AG10803 (cell line): ENCODE measurements at places on chromosomes 11 and 22.

GRCh38 chr11:123561431-123561800, 93.0 kb downstream of the SCN3B start:
- no peak for DNase-seq

DNA sequence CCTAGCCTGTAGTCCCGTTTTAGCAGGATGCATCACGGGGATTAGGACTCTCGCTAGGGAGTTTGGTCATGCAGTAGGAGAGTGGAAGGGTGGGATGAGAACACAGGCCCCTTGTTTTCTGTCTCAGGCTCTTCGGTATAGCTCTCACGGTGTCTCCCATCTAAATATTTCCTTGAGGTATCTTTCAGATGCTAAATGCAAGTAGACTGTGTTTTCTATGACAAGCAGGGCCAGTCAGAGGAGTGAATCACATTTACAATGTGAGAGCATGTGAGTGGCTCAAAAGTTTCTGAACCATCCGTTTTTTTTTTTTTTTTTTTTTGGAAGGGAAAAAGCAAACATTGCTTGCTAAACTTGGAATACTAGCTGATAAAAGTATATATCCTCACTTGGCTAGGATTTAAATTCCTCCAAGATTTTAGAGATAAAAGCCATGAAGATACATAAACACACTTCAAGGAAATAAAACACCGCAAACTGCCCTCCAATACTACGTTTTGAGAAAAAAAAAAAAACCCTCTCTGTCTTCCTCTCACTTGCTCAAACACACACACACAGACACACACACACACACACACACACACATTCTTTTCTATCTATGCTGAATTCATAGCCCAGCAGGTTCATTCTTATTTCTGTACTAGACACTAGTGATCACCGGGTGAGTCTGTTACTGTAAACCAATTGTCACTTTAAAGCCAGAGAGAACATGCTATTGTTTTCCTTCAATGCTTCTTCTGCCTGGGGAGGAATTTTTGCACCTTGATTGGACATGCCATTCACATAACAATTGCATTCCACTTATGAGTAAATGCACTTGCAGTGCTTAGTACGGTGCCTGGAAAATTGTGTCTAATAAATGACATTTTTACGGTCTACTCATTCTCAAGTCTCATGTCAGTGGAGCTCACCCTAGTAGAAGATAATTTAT, 224.6 kb upstream of the CCDC90B start:
- no peak for DNase-seq

GRCh38 chr11:21602699-21603098, 590.2 kb upstream of the ANO5 start:
- no peak for DNase-seq

GRCh38 chr11:44467931-44468330, 97.5 kb upstream of the CD82 start:
- no peak for DNase-seq

DNA sequence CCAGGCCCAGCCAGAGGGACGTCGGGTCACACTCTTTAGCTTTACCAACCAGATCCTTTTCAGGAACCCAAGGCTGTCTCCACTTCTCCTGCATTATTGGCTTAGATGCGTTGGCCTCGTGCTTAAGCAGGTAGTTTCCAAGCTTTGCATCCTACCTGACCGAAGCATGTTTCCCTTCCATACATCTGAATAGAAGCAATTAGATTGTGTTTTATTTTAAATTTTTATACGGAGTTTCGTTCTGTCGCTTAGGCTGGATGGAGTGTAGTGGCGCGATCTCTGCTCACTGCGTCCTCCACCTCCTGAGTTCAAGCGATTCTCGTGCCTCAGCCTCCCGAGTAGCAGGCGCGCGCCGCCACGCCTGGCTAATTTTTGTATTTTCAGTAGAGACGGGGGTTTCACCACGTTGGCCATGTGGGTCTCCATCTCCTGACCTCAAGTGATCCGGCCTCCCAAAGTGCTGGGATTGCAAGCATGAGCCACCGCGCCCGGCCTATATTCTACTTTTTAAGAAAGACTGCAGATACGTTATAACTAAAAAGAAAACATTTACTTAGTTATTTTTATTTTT, 677 bp downstream of the DYNC2H1 start:
- peak; percentile 7 for DNase-seq

DNA sequence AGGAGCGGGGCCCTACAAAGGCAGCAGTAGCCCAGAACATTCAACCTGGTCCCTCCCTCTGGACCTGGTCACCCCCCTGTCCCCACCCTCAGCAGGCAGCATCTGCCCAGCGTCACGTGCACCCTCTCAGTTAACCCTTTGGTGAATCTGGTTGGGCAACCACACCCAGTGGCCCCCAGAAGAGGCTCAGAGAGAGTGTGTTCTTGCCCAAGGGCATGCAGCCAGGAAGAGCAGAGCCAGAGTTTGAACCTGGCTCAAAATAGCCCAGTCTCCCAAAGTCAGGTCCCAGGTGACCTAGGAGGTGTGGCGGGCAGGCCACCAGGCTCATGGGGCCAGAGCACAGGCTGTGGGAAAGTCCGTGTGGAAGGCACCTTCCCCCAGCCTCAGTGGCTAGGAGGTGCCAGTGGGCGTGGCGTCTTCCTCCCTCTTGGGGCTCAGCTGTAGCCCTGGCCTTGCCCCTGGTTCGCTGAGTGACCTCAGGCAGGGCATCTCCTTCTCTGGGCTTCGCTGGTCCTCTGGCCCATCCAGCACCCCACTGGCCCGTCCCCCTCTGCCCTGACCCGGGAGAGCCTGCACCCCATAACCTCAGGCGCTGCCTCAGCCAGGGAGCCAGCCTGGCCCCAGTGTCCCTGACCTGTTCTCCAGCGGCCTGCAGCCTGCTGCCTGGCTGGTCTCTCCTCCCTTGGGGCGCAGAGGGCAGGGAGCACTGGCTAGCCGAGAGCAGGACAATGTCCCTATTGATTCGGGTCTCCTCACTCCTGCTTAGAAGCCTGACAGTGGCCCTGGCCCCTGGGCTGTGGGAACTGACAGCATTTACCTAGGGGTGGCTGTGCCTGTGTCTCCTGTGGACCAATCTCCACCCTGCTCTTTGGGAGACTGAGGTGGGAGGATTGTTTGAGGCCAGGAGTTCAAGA, 7.0 kb downstream of the ALDH3B1 start:
- no peak for DNase-seq

DNA sequence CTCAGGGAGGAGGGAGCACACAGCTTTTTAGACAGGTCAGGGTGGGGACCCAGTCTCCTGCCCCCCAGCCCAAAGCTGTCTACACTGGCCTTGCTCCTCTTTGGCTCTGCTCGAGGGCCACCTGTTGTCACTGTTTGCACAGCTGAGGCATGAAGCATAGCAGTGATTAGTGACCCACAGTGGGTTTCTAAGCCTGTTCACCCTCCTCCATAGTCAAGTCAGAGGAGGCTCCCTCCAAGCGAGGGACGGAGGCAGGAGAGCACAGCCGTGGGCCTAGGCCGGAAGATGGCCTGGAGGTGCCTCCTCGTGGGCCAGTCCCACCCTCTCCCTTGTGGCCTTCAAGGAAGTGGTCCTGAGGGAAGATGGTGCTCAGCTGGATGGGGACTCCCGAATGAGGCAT, 241.1 kb downstream of the GRIK4 start:
- DNase-seq = no peak

- no peak for DNase-seq
Measured at GRCh38 chr11:1443737-1444136, 42.8 kb downstream of the MOB2 start.

- DNase-seq = peak; percentile 18
Measured at GRCh38 chr22:44743804-44744211, 8.6 kb upstream of the ARHGAP8 start.

DNA sequence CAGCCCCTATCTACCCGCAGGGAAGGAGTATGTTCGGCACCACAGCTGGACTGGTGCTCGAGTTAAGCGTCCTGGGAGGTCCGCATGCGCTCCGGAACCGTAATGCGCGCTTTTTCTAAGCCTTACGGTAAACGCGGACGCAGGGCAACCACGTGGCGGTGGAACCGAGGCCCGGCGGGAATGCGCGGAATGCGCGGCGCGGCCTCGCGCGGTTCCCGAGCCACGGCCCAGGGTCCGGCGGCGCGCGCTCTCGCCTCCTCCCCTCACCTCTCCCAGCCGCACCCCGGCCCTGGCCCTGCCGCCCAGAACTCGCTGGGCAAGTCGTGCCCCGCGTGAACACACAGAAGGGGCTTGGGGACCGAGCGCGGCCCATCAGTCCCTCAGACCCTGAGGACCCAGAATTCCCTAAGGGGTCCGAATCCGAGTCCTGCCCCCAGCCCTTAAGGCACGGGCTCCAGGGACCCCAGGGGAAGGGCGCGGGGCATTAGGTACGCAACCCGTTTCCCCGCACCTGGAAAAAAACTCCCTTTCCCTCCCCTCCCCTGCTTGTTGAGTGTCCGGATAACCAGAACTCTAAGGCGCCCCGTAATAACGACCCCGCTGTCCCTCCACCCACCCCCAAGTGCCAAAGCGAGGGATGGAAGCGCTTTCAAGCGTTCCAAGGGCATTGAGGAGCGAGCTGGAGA, 4.3 kb upstream of the CCND1 start:
- DNase-seq = peak; percentile 94

DNA sequence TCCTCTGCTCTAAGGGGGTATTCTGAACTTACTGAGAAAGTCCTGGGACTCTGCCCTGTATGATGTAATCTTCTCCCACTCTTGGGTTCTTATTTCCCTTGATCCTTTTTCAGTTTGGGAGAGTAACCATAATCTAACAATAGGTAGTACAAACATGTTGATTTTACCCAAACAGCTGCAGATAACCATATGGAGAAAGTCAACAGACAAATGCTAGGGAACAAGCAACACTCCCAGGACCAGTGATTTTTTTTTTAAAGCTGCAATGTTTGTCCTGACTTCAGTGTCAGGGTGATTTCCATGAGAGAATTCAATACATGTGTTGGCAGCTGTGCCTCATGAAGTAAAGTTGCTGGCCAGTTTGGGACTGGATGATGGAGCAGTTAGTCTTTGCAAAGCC, 156.5 kb downstream of the FCHSD2 start:
- DNase-seq = no peak

- no peak for DNase-seq
Measured at GRCh38 chr11:113016905-113017304, 55.7 kb downstream of the NCAM1 start.

GRCh38 chr22:46749682-46750529, 11.9 kb upstream of the CERK start:
- DNase-seq = no peak

- no peak for DNase-seq
Measured at GRCh38 chr11:64015935-64016845, 19.5 kb upstream of the FLRT1 start.

GRCh38 chr22:28983788-28984441, 77.7 kb downstream of the C22orf31 start:
- peak; percentile 64 for DNase-seq

DNA sequence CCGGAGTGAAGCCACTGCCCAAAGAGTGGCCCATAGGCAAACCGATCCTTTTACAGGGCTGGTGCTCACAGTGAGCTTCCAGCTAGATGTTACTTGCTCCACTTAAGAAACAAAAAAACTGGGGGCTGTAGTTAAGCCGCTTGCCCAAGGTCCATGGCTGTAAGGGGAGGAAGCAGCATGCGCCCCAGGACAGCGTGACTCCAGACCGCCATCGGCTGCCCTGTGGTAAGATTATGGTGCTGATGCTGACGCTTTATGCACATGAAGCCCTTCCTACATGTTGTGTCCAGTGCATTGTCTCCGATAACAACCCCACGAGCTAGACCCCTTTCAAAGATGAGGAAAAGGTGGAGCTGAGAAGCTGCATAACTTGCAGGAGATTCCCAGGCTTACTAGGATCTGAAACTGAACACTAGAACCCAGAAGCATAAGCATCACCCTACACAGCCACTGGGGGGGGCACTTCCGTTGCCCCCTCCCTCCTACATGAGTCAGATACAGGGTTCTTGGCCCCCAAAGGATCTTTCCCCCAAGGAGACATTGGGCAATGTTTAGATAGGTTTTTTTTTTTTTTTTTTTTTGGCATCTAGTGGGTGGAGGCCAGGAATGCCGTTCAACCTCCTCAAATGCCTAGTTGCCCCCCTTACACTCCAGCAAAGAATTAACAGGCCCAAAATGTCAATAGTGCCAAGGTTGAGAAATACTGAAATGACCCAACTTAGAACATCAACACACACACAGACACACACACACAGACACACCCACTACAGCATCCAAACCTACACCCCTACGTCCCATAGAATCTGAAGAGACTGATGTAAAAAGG, 53.9 kb downstream of the MN1 start:
- peak; percentile 84 for DNase-seq

GRCh38 chr11:82326853-82327252, 406.8 kb downstream of the FAM181B start:
- DNase-seq = no peak

DNA sequence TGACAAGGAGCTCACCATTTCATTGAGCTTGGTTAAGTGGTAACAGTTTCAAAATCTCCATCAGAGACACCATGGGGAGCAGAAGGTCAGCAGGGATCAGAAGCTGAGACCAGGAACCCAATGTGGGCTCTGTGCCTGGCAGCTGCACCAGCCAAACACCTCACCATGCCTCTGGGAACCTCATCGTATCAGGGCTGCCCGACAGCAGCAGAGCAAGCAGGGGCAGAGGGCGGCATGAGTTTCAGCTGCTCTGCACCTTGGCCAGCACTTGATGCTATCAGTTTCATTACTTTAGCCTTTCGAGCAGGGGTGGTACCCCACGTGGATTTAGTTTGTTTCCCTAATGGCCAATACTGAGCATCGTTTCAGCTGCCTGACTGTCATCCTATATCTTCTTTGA, 77.8 kb downstream of the DGCR2 start:
- no peak for DNase-seq

GRCh38 chr11:47010179-47010578, 73.6 kb downstream of the CSTPP1 start:
- DNase-seq = peak; percentile 57

GRCh38 chr11:8577791-8578581, 16.0 kb downstream of the STK33 start:
- DNase-seq = peak; percentile 6

GRCh38 chr22:50524676-50525103, 708 bp downstream of the SCO2 start:
- DNase-seq = no peak

GRCh38 chr22:42947211-42947990, 67.5 kb downstream of the PACSIN2 start:
- DNase-seq = no peak

- DNase-seq = peak; percentile 87
Measured at GRCh38 chr11:62501432-62501891, 45.1 kb downstream of the AHNAK start.
